ENCODE measurements at places on chromosomes 13 and 19.

GRCh38 chr13:60758637-60759036 is 361.6 kb downstream of the TDRD3 start:
- ATAC-seq = no peak

- ATAC-seq = no peak
Observed at GRCh38 chr19:23440207-23440606, 44.9 kb upstream of the ZNF91 start.

GRCh38 chr19:14006085-14006765 is at the start of gene RFX1:
Gene RFX1 (minus strand): TSS chr19:14006320. CDS start chr19:13993843, 12,477 bp downstream.
- peak; percentile 84 for ATAC-seq

- no peak for ATAC-seq
Observed at GRCh38 chr13:72648513-72649065, 78.8 kb downstream of the MZT1 start.

- peak; percentile 95 for ATAC-seq
Observed at GRCh38 chr13:40116008-40116407, 460.5 kb downstream of the COG6 start.

DNA sequence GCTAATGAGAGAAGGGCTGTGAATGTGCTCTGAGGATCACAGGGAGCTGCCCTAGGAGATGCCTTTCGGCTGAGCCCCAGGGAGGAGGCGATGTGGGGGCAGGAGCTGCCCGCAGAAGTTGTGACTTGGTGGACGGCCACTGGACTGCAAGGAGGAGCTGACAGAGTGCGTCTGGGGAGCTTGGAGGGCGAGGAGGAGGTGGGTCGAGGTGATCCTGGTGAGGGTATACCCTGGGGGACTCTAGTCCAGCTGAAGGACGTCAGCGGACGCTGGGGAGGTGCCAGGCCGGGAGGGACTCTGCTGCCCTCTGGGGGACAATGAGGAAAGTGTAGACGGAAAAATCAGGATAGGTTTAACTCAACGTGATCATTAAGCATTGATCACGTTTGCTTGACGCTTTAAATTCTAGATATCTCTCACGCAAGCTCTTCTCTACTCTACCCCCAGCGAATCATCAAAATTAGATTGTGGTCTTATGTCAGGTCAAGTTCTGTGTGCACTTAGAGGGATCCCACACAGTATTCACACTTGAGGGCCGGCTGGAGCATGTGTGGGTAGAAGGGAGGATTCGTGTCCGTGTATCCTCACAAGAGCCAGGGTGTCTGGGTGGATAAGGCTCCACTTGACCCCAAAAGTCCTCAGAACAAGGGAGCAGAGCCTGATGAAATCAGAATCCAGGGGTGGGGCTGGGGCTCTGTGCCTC is 3.3 kb upstream of the CEACAM7 start:
- peak; percentile 48 for ATAC-seq

DNA sequence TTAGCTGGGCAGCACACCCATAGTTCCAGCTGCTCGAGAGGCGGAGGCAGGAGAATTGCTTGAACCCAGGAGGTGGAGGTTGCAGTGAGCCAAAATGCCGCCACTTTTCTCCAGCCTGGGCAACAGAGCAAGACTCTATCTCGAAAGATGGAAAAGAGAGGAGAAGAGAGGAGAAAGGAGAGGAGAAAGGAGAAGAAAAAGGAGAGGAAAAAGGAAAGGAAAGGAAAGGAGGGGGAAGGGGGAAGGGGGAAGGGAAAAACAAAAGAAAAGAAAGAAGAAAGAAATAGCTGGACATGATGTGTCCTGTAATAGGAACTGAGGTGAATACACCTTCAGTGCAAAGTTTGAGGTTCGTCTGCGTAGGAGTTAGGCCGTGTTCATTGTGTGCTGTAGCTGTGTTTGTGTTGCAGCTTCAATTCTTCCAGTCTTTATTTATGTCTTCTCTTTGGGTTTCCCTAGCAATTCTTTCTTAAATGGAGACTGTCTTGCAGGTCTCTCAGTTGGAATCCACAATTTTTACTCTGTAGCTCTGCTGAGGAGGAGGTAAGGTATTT is 13.4 kb downstream of the ZNF607 start:
- no peak for ATAC-seq

DNA sequence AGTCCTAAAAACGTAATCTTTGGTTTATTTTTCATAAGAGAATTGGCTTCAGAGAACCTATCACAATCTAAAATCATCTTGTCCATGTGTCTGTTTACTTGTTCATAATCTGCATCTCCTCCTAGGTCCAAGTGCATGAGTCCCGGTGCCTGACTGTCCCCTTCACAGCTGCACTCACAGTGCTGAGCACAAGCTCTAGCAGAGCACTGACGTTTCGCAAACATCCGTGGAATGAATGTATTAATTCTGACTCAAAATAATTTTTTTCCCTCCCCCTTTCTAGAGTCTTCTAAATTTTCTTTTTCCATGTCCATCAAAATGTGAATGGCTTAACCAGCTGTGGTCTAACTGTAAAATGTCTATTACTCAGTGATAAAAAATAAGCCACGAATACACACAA is 245.5 kb upstream of the TSHZ3 start:
- no peak for ATAC-seq

DNA sequence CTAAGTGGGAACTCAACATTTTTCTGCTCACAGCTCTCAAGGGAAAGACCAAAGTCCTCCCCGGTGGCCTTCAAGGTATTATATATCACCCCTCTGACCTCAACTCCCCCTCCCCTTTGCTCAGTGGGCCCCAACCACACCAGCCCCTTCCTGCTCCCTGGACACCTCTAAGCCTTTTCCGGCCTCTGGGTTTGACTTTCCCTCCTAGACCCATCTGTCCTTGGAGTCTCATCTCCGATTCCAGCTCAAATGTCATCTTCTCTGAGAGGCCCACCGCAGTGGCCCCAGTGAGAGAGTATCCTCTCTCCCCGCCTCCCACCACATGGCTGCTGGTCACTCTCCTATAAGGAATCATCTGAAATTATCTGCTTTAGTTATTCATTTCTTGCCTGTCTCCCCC is 941 bp upstream of the UHRF1 start:
- ATAC-seq = no peak

GRCh38 chr19:46296722-46297461 is at the start of gene HIF3A:
Gene HIF3A (plus strand): TSS chr19:46297042. CDS start chr19:46297077, 35 bp downstream.
- no peak for ATAC-seq

DNA sequence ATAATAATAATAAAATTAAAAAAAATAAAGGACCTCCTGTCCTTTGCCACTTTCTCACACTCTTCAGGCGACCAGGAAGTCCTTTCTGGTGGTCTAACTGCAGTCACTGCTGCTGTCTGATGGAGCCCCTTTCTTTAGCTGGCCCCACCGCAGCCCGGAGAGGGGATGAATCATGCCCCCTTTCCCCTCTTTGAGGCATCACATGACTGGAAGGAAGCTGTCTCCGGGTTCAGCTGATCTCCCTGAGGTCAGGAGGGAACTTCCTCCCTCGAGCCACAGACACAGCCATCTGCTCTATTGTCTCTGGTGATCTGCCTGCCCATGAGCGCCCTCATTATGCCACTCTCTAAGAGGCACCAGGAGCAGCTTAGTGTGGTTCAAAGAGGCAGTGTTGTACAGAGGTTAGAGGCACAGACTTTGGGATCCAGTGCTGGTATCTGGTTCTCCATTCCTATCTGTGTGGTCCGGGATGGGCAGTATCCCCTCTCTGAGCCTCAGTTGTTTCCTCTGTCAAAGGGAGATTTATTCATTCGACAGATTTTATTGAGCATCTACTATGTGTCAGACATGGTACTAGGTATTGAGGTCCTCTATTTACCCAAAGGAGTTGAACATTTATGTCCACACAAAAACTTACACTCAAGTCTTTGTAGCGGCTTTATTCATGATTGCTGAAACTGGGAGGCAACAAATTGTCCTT is 30.0 kb downstream of the VAV1 start:
- peak; percentile 77 for ATAC-seq

GRCh38 chr19:23402388-23402787 is 7.1 kb upstream of the ZNF91 start:
- ATAC-seq = no peak

- no peak for ATAC-seq
Observed at GRCh38 chr19:41926763-41927496, 1.3 kb downstream of the ERFL start.

DNA sequence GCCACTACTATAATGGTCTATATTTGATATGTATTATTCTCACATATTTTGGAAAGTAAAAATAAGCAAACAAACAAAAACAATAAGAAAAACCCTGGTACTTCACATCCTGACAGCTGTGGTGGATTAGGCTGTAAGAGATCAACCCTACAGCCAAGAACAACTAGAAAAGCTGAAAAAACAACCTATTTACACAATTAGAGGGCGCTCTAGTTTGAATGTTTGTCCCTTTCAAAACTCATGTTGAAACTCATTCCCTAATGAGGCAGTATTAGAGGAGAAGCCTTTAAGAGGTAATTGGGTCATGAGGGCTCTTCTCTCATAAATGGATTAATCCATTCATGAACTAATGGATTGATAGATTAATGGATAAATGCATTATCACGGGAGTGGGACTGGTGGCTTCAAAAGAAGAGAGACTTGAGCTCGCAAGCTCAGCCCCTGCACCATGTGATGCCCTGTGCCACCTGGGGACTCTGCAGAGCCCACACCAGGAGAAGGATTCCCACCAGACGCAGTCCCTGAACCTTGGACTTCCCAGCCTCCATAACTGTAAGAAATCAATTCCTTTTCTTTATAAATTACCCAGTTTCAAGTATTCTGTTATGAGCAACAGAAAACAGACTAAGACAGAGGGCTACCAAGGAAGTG is 733.9 kb upstream of the ARGLU1 start:
- no peak for ATAC-seq

GRCh38 chr13:68895696-68896095 is 1211.9 kb upstream of the ATXN8OS start:
- ATAC-seq = no peak

DNA sequence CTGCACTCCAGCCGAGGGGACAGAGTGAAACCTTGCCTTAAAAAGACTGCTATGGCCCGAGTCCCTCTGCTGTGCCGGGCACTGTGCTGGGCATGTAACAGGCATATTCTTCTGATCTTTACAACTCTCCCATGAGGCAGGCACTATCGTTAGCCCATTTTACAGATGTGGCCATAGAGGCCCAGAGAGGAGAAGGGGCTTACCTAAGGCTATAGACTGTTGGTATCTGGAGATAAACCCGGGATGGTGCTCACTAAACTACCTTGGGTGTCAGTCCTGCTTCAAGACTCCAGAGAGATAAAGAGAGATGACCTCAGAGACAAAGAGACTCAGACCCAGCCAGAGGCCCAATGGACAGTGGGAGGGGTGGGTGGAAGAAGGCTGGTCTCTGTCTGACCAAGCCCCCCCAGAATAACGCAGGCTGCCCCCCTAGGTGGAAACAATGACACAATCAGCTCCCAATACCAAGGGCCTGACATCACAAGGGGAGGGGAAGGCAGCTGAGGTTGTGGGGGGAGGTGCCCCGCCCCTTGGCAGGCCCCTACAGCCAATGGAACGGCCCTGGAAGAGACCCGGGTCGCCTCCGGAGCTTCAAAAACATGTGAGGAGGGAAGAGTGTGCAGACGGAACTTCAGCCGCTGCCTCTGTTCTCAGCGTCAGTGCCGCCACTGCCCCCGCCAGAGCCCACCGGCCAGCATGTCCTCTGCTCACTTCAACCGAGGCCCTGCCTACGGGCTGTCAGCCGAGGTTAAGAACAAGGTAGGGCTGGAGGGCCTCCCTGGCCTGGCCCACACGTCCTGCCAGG is at the start of gene CNN1:
TSS of gene CNN1 (plus strand) at position 620 of the 805 bp plus-strand sequence. CDS start at position 697, 77 bp downstream.
- ATAC-seq = no peak

GRCh38 chr13:63690672-63691071 is 2275.0 kb upstream of the PCDH20 start:
- no peak for ATAC-seq

Measured in activated T-helper 17 cell treated with anti-CD3 and anti-CD28 coated beads, Interleukin-2, amount 50 U/mL, for 72 hours (primary cell).